ENCODE measurements at places on chromosomes 5 and 9.

GRCh38 chr9:121367306-121368137 lies 2.5 kb downstream of the STOM start:
- no peak for DNase-seq

- DNase-seq: no peak
These were observed 38.4 kb downstream of the EXOC3 start for GRCh38 chr5:481347-481746.

GRCh38 chr5:57488215-57488955 lies 5.8 kb upstream of the ACTBL2 start:
- DNase-seq: no peak

GRCh38 chr5:4098226-4098625 lies 502.6 kb downstream of the IRX1 start:
- DNase-seq: no peak

- no peak for DNase-seq
These were observed 144.7 kb downstream of the PCSK1 start for GRCh38 chr5:96288166-96288844.

DNA sequence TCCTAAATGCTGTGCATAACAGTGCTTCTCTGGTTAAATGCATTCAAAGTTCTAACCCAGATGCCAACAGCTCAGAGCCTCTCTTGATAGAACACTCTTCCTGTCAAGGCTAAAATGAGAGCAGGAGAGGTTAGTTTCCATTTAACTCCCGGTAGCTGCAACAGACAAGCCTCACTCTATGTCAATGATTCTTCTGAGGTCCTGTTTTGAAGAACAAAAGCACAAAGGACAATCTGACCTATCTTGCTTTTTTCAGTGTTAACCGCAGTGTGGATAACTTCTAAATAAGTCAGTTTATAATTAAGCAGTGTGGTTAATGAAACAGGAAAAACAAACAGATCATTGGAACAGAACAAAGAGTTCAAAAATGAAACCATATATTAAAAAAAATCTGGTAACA lies 80.7 kb downstream of the ANKRD55 start:
- peak; percentile 27 for DNase-seq

DNA sequence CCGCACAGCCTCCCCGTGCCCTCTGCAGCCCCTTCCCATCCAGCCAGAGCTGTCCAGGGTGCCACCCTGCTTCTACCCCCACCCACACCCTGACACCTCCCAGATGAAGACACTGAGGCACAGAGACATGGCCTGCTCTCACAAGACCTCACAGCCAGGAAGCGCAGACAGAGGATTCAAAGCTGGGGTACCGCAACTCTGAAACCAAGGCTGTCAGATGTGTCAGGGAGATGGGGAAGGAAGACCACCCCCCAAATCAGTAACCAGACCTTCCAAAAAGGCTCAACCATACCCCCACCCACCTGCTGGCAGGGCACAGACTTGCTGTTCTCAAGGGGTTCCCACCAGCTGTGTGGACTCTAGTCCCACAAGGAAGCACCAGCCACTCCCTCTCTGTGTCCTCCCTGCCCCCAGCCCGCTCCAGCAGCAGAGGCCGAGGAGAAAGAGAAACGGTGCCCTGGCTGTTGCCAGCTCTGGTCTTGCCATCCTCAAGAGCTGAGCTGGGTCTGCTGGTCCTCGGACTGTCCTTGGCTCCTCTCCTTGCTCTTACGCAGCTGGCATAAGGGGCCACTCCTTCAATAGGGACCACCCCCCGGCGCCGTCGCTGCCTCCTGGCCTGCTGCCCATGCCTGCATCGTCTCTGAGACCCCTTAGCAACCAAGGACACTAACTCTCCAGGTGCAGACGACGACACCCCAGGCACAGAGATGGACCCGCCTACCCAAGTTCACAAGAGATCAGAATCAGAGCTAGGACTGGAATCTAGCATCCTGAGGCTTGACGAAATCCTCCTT lies 699 bp downstream of the AKNA start:
- peak; percentile 38 for DNase-seq

Data from activated CD4-positive, alpha-beta T cell treated with anti-CD3 and anti-CD28 coated beads, Interleukin-2, amount 10 ng/mL, durations not matched to agents 7 days and 5 days (primary cell).